Left ventricle myocardium superior (tissue), 1 donor: ENCODE measurements at places on chromosomes 5 and 9. TPM values are rescaled to one million over a fixed set of nuclear protein-coding genes. Genes with fewer than 3 reads are reported as not detected.

FCN2 gene
- total RNA-seq = not detected

PTGER4 gene
- total RNA-seq = 6.6 TPM

ZBTB34 gene
- total RNA-seq = 5.3 TPM

- no peak for DNase-seq
Observed at GRCh38 chr9:92035146-92035545, 80.1 kb downstream of the SPTLC1 start.

PHYHD1 gene
- 39.7 TPM for total RNA-seq

GOLGA2 gene
- total RNA-seq = 83.5 TPM
